ENCODE measurements at places on chromosomes 1 and 21.

- DNase-seq = no peak
Measured at GRCh38 chr1:84370831-84371394, 27.4 kb upstream of the DNASE2B start.

DNA sequence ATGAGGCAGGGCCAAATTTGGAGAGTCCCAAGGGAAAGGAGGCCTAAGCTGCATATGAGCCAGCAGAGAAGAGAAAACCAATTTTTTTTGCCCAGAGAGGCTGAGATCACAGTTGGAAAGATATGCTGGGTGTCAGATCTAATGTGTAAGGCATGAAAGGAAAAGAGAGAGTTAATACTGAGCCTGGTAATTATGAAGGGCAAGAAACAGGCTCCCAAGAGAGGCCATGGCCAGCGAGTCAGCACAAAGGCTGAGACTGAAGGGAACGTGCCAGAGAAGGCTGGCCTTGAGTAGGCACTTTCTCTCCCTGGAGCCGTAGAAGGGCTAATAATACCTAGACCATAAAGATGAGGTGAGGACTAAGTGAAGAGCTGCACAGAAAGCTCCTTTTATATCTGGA is 31.8 kb upstream of the BEND5 start:
- no peak for DNase-seq

GRCh38 chr1:173503391-173503790 is 26.3 kb downstream of the PRDX6 start:
- DNase-seq = no peak

DNA sequence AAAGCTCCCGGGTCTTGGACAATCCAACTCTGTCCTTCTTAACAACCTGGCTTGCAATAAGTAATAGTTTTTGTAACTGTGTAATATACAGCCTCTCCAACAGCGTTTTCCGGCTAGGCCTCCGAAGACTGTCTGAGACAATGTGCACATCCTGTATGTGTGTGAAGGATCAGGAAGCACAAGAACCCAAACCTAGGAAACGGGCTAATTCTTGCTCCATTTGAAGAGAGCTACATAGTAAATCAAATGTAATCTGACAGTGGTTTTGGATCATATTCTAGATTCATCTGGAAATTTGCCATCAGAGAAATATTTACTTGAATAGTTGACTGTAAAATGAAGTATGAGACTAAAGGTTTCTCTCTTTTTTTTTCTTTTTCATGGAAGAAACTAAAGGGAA is 1.2 kb downstream of the GPR52 start:
- DNase-seq = no peak

DNA sequence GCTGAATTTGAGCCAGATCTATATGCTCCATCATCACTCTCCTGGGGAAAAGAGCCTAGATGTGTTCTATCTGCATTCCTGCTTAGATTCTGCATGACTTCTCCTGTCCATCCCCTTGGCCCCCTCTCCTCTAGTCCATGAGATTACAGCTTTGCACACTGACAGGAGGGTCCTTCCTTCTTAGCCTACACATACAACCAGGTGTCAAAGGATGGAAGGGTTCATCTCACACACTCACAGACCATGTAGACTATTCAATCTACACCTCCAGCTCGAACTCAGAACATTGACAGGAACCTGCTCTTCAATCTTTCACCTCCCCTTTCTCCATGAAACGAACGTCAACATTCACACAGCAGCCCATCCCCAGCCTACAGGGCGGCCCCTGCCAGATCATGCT is 13.8 kb downstream of the C1orf116 start:
- DNase-seq = no peak

DNA sequence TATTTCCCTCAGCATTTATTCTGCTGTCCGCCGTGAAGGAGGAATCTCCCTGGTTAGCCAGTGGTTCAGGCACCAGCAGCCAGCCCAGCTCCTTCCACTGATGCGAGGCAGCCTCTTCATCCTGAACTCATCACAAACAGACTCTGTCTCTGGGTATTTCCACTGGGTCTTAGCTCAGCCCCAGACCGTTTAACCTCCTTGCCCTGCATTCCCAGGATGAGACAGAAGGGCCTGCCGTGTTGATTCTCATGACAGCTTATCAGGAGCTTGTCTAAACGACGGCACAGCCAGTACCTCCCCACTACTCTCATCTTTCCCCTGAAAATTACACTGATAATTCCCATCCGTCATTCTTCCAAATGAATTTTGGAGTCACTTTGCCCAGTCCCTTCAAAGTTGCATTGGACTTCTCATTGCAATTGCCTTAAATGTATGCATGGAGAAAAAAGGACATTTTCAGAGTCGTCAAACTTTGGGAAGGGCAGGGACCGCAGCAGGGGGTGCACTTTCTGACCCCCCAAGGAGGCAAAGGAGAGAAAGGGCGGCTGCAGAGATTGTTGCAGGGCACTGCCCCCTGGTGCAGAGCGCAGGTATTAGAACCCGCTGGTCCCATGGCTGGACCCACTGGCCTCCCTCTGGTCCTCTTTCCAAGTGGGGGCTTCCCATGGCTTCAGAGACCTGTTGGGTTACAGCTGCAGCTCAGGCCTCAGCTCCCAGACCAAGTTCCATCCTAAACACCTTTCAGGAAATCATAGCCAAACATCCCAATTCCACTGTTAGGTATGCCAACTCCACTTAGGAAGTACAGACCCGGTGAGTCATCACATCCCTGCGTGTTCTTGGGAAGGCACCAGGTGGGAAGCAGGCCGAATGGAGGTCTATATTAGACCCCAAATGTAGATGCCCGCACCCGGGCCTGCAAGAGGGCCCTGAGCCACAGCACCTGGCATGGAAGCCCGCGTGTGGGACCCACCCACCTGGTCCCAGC is 3.7 kb upstream of the MEGF6 start:
- peak; percentile 13 for DNase-seq

DNA sequence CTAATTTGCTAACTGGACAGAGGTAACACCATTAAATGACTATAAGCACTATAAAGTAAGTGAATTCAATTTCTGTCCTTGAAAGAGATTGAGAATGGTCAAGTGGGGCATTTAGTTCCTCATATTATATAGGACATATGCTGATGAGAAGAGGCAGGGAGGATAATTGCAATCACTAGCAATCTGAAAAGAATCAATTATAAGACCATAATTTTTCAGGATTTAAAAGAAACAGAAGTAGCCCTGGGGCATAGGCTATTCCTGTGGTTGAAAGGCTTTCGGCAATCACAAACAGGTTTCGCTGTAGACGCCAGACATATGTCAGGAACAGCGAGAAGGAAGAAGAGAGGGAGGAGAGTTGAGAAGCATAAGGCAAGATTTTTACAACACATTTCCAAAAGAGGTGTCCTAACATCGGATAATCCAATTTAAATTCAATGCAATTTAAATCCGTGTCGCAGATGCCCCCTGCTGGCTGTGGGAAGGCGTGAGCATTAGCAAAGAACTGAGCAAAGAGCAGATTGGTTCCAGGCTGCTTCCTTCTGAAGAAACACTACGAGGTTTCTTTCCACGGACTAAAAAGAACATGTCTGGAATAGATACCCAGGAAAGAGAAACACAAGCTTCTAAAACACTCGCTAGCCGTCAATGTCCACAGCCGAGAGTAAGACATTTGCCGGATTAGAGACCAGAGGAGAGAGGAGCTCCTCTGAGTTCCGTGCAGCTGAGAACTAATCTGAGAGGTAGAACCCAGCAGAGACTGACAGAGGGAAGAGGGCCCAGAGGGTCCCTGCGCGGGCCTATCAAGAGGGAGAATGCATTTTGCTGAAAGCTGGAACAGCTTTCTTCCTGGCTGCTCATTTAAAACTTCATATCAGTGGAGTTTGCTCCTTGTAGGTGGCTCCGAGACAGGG is 27.9 kb downstream of the RGS5 start:
- DNase-seq = peak; percentile 67

GRCh38 chr1:183330335-183330734 is 87.8 kb downstream of the NMNAT2 start:
- no peak for DNase-seq

DNA sequence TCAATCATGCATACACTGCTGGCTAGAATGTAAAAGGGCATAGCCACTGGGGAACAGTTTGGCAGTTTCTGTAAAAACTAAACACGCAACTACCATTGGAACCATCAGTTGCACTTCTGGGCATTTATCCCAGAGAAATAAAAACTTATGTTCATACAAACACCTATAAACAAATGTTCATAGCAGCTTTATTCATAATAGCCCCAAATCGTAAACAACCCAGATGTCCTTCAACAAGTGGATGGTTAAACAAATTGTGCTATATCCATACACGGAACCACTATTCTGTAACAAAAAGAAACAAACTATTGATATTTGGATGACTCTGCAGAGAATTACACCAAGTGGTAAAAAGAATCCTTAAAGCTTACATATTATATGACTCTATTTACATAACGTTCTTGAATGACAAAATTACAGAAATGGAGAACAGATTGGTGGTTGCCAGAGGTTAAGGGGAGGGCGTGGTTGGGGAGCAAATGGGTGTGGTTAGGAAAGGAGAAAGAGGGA is 22.8 kb downstream of the LACTBL1 start:
- no peak for DNase-seq

- no peak for DNase-seq
Measured at GRCh38 chr1:200206761-200207160, 179.3 kb downstream of the NR5A2 start.

DNA sequence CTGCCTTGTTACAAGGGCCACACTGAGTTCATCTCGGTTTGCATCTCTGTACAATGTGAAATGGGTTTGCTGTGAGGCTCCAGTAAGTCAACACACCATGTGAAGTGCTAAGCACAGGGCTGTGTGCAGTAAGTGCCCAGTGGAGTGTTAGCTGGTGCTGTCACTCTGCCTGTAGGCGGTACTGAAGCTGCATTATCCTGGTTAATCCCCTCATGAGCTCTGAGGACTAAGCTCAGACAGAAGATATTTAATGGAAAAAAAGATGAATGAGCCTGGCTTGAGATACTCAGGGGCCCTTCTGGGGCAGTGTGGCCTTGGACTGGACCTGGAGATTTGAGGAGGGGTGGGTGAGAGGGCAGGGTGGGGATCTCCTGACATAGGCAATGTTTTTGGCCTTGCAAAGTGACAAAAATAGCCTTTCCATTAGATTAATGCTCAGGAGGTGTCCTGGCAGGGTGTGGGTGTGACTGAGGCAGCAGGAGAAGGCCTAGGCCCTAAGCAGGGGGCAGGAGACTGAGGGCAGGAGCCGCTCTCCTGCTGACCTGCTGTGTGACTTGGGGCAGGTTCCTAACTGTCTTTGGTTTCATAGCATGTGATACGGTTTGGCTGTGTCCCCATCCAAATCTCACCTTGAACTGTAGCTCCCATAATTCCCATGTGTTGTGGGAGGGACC is 570.5 kb downstream of the PTPRU start:
- no peak for DNase-seq

DNA sequence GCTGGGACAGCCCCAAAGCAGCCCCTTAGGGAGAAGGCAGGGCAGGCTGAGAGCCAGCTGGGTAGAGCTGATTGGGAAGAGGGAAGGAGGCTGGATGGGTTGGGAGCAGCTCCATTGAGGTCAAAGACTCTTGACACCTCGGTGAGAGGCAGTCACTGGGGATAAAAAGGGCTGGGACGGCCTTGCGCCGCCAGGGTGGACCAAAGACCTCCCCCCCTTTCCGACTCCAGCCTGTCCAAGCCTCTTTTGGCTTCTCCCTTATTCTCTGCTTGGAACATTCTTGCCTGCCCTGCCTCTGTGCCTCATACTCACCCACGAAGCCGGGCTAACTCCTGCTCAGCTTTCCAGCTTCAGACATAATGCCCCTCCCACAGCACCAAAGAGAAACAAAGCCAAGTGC is 51.1 kb downstream of the LRRC38 start:
- DNase-seq = no peak

DNA sequence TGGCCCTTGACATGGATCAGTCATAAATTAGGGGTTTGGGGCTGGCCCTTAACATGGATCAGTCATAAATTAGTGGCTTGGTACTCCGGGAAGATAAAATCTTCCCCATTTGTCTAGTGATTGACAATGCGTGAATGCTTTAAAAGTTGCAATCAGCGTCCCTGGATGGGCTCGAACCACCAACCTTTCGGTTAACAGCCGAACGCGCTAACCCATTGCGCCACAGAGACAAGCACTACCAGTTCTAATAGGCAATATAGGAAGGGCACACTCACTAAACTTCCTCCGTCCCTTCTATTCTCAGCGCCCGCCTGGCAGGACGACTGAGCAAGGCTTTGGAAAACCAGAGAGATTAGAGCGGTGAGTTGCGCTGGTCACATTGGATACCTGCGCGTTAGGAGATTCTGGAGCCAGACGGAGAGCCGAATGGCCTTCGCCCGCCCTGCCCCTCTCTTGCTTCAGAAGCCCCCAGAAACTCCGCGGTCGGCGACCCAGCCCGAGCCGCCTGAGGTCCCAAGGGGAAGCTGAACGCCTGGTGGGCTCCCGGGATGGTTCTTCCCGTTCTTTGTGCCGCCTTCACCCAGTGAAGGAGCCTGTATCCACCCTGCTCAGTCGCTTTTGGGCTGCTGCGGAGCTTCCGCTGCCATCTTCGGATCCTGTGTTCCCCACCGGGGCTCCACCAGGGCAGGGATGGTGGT is 235.9 kb downstream of the FAM72C start:
- peak; percentile 41 for DNase-seq

- no peak for DNase-seq
Measured at GRCh38 chr1:28143496-28144202, 32.8 kb downstream of the PTAFR start.

- no peak for DNase-seq
Measured at GRCh38 chr1:71651214-71651613, 570.4 kb upstream of the ZRANB2 start.

DNA sequence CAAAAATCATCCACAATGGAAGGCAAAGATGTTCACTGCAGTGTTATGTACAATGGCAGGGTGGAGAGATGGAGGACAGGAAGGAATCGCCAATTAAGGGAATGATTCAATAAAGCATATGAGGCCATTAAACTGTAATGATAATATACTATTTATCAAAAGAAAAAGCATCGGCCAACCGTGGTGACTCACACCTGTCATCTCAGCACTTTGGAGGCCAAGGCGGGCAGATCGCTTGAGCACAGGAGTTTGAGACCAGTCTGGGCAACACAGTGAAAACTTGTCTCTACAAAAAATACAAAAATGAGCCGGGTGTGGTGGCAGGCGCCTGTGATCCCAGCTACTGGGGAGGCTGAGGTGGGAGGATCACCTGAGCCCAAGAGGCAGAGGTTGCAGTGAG is 89.1 kb downstream of the SSBP3 start:
- no peak for DNase-seq

DNA sequence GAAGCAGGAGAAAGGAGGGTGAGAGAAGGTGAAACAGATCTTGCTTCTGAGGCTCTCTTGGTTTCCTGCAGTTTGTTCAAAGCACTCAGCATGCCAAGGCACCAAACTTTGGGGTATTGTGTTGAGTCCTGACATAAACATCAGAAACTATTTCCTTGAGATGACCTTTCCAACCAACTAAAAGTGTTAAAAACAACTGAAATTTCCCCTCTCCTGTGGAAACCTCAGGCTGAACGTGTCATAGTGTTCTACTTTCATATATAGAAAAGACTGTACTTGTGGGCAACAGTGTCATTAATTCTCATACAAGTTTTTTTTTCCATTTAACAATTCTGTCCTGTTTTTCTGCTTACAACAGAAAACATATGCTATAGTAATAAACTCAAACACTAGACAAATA is 6.3 kb upstream of the LYST start:
- DNase-seq = no peak

All from stimulated activated CD4-positive, alpha-beta T cell treated with anti-CD3 and anti-CD28 coated beads, Interleukin-2, amount 100 ng/mL, for 24 hours (primary cell).